ENCODE measurements at places on chromosomes 16 and 17.

DNA sequence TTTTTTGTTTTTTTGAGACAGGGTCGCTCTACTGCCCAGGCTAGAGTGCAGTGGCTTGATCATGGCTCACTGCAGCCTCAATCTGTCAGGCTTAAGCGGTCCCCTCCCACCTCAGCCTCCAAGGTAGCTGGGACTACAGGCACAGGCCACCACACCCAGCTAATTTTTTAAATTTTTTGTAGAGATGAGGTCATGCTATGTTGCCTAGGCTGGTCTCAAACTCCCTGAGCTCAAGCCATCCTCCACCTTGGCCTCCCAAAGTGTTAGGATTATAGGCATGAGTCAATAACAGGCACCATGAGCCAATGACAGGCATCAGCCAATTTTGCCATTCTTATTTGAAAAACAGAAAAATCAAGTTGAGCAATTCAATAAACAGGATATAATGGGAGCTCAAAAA lies 125.0 kb downstream of the SPAG9 start:
- no peak for DNase-seq

- no peak for DNase-seq
These were observed 49.1 kb downstream of the GRB2 start for GRCh38 chr17:75356260-75356937.

- no peak for DNase-seq
These were observed 27.7 kb downstream of the COTL1 start for GRCh38 chr16:84589975-84590719.

- DNase-seq = peak; percentile 84
These were observed 932 bp downstream of the ZNF267 start for GRCh38 chr16:31874366-31875111.

- no peak for DNase-seq
These were observed 386.2 kb downstream of the SNX29 start for GRCh38 chr16:12362482-12363458.

DNA sequence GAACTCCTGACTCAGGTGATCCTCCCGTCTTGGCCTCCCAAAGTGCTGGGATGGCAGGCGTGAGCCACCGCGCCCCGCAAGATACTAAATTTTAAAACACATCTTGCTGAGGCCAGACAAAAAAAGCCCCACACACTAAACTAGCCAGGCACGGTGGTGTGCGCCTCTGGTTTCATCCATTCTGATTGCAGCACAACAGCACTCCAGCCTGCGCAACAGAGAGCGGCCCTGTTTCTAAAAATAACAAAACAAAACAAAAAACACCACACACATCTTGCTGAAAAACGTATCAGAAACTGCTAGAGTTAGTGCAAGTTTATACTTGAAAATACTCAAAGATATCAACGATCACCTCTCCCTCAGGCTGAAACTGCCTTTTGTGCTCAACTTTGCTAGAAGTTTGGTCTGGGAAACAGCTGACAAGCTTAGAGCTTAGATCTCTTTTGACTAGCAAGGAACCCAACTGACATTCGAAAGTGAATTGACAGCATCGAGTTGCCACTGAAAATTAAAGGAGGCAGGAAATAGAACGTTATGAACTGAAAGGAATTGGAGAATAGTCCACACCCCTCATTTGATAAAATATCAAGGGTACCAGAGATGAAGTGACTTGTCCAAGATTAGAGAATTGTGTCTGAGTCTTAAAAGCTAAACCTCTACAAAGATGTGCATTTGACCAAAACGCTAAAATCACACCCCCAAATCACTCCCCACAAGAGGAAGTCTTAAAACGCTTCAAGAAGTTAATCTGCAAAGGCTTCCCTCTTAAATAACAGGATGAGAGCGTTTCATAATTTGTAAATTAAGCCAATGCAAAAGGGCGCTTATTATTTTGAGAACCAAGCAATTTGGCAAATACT lies 908 bp downstream of the COG4 start:
- peak; percentile 80 for DNase-seq

DNA sequence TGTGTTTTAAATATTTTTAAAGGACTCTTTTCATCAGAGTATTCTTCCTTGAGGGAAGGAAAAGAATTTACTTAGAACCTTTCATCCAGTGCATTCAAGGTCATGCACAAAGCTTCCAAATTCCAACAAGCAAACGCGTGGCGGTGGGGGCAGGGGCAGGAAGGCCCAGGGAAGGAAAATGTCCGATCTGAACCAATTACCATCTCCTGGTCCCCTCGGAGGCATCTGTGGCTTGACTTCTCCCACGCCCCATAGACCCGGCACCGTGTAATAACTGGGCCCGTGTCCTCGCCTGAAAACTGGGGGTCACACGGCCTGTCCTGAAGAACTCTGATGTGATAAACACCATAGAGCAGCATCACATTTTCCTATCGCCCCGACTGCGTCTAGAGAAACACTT lies 18.3 kb downstream of the MEAK7 start:
- no peak for DNase-seq

DNA sequence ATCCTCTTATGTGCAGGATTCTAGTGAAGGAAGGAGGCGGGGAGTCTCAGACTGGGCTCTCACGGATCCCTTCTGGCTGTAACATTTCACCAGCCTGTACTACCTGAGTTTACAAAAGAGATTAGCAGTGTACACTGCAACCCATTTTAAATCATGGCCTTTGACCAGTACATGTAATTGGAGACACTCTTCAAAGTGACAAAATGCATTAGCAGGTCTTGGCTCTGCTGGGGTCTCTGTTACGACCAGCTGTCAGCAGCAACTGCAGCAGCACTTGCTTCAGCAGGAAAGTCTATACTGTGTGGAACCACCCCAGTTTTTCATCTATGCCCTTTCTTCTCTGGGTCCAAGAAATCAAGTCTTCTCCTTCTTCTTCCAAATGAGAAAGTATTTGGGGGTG lies 322.8 kb upstream of the ASIC2 start:
- DNase-seq = no peak

GRCh38 chr17:3968015-3968414 lies 3.8 kb upstream of the ATP2A3 start:
- DNase-seq = no peak

- DNase-seq = peak; percentile 26
These were observed 396.7 kb upstream of the MAF start for GRCh38 chr16:79997257-79997656.

DNA sequence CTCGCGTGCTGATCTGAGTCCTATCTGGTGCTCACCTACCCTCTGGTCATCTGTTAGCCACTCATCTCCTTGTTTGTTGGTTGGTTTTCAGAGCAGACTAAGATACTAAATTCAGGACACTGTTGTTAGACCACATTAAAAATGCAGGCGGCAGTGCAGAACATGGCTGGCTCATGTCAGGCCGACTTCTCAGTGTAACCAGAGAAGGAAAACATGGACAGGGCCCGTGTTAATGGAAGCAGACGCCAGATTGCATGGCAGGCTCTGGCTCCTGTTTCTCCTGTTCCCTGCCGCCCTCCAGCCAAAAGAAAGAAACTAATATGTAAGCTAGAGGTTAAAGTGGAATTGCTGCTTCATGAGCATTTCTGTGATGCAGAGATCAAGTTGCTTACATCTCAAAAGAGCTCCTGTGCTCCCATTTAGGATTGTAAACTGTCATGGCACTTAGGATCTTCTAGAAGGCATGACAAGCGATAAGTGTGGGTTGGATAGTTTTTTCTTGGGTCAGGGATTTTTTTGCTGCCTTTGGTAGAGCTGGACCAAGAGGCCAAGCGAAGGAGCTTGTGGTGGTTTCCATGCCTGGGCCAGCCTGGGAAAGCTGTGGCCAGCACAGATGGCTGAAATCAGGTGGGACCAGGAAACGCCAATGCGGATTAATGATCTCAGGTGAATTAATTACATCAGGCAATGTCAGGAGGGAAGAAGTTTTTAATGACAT lies 56.1 kb downstream of the YPEL2 start:
- no peak for DNase-seq

- no peak for DNase-seq
These were observed 11.5 kb upstream of the KRT38 start for GRCh38 chr17:41452281-41452680.

DNA sequence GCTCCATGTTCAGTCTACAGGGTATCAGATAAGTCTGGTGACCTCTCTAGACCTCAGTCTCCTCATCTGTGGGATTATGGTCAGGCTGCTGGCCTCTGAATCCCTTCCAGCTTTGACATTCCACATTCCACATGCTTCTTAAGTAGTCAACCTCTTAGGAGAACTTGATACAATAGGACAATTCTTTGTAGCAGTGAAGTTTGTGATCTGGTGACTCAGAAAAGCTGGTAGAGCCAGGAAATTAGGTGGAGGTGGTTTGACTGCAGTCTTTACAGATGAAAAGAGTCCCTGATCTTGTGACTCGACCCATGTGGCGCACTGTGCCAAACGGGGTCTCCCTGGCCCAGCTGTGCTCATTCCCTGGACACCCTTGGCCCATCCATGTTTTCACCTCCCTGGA lies 147.8 kb downstream of the NTN1 start:
- DNase-seq = no peak

GRCh38 chr16:88799569-88800276 lies 3.9 kb upstream of the CDT1 start:
- DNase-seq = no peak

GRCh38 chr17:1931844-1932579 lies 93.1 kb downstream of the RTN4RL1 start:
- DNase-seq = no peak

DNA sequence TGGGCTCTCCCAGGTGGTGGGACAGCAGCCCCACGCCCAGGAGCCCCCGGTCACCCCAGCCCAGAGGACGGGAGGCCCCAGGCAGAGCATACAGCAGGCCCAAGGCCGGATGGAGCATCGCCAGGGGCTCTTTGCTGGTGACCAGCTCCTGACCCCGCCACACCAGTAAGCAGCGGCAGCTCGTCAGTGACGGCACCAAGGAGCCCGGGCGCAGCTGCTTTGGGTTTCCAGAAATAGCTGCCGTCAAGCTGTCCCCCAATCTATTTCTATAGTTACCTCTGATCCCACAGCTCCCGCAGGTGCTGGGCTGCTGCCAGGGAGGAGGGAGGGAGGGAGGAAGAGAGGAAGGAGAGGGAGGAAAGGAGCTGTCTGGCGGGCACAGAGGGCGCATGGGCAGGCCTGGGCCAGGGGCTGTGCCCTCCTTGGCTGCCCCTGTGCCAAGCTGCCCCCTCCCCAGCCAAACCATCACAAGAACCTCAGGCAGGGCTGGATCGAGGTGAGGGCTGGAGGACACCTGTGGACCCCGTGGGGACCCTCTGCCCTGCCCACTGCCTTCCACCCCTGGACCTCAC lies 10.8 kb upstream of the RASD1 start:
- DNase-seq = no peak

- DNase-seq = no peak
These were observed 6.4 kb upstream of the DCAF7 start for GRCh38 chr17:63543822-63544420.

GRCh38 chr16:15598648-15599190 lies 44.2 kb downstream of the MARF1 start:
- DNase-seq = no peak

DNA sequence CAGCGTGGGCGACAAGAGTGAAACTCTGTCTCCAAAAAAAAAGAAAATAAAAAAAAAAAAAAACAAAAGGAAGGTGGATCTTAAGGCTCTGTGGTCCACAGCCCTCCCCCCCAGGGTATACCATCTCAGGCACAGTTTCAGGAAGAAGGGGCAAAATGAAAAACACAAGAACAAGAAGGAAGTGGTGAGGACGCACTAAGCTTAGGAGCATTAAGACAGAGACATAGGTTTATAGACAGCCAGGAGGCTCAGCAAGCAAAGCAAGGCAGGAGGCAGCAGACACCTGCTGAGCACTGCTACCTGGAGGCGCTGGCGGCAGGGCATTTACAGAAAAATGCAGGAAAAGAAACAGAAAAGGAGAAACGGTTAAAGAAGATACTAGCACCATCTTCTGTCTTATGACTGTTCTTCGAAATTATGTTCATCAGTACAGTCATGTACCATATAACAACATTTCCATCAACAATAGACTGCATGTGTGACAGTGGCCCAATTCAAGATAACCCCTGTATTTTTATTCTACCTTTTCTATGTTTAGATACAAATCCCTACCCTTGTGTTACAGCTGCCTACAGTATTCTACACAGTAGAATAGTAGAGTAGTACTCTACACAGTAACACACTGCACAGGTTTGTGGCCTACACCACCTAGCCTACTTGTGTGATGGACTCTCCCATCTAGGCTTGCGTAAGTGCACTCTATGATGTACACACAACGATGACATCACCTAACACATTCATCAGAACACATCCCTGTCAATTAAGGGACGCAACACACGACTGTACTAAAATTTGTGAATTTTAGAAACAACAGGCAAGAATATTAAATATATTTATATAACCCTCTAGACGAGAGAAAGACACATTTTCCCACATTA lies 62.5 kb downstream of the XPO6 start:
- DNase-seq = no peak

- DNase-seq = no peak
These were observed 120.7 kb downstream of the STXBP4 start for GRCh38 chr17:55089256-55089655.

- no peak for DNase-seq
These were observed 11.2 kb downstream of the PIEZO1 start for GRCh38 chr16:88773812-88774291.

DNA sequence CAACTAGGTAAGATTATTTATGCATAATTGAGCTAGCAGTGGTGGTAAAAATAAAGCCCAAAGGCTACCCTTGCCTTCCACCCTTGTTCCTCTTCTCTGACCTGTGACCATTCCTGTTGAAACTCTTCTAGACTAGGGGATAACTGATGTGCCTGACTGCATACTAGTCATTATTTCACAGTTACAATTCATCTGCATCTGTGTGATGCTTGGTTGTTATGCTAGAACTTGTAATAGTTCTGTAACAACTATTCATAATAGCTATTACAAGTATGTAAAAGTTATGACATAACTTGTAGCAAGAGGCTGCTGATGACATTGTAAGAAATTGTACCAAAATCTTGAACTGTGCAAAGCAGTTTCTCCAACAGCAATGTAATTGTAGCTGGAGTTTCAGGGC lies 2.4 kb upstream of the VAC14 start:
- no peak for DNase-seq

DNA sequence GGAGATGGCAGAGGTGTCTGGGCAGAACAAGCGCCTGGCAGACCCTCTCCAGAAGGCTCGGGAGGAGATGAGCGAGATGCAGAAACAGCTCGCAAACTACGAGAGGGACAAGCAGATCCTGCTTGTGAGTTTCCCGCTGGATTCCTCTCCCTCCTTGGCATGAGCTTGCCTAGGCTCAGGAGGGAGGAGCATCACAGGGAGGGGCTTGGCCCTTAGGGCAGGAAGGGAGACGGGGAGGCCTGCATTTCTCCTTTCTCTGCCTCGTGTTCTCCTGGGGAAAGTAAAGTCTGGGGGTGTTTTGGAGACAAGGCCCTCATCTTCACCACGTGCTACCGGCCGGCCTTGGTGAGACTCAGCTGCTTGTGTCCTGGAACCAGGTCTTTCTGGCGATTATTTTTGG lies 18.0 kb upstream of the DBNDD1 start:
- DNase-seq = no peak

GRCh38 chr17:19374136-19374535 lies 4.2 kb upstream of the MAPK7 start:
- DNase-seq = no peak

GRCh38 chr17:31869797-31870568 lies 10.9 kb upstream of the COPRS start:
- no peak for DNase-seq

Data from GM12865 (cell line).